Activated CD8-positive, alpha-beta T cell treated with anti-CD3 and anti-CD28 coated beads for 36 hours (primary cell): ENCODE measurements at places on chromosomes 4 and X. TPM values are rescaled to one million over a fixed set of nuclear protein-coding genes. Genes with fewer than 3 reads are reported as not detected.
A peak's percentile ranks its signal among the peaks of the same experiment; 100 is the strongest.

- DNase-seq: no peak
- H3K4me1 ChIP-seq: no peaks in the 10 kb centered on the region
- no peaks in the 10 kb centered on the region for H3K36me3 ChIP-seq
- no peak overlapping the region for H3K27ac ChIP-seq
Measured at GRCh38 chr4:155822572-155822971, 43.5 kb downstream of the ASIC5 start.

- H3K27me3 ChIP-seq: peaks cover 11% of the 10 kb centered on the region
- no peaks in the 10 kb centered on the region for H3K36me3 ChIP-seq
- DNase-seq: peak; percentile 53
- H3K27ac ChIP-seq: no peak overlapping the region
- H3K4me3 ChIP-seq: peak overlapping the region; percentile 76
Measured at GRCh38 chr4:4386296-4386735, 586 bp upstream of the NSG1 start.

DNA sequence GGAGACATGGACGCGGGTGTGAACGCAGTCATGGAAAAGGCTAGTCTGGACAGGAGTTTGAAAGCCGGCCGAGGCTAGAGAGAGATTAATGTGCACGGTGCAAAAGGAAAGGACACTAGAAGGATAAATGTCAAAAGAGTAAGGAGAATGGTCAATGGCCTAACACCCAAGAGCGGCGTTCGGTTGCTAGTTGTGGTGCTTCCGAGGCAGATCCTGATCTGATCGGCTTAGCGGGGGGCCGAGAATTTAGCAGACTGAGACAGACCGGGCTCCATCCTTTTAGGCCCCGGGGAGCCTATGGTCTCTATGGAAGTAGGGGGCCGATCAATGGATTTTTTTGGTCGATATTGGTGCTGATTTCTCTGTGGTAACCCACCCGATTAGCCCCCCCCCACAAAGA, 6.9 kb downstream of the GAGE10 start:
- no peak overlapping the region for H3K4me3 ChIP-seq
- no peak overlapping the region for H3K27ac ChIP-seq
- H3K4me1 ChIP-seq: peaks cover 21% of the 10 kb centered on the region

Gene AKAP14
- total RNA-seq: not detected

- no peak overlapping the region for H3K4me3 ChIP-seq
- DNase-seq: no peak
- peaks cover 3% of the 10 kb centered on the region for H3K4me1 ChIP-seq
- H3K27me3 ChIP-seq: no peaks in the 10 kb centered on the region
- peaks cover 2% of the 10 kb centered on the region for H3K36me3 ChIP-seq
Measured at GRCh38 chrX:2592279-2592678, 91.5 kb upstream of the DHRSX start.

DNA sequence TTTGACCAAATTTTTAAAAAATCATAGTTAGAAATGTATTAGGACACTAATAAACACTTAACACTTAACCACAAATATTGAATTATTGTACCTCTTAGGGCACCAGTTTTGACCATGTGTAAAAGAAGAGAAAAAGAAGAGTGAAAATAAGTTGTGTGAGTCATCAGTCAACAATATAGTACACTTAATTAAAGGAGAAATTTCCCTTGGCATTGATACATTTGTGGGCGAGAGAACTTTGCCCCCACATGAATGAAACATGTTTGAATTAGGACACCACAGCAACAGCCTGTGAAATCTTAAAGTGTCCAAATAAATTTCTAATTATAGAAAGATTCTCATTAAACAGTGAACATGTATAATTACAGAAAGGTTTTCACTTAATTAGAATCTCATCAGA, 1292.8 kb upstream of the TENM3 start:
- H3K27me3 ChIP-seq: no peaks in the 10 kb centered on the region
- H3K27ac ChIP-seq: no peak overlapping the region
- no peak overlapping the region for H3K4me3 ChIP-seq

GRCh38 chr4:177386278-177386815, 55.9 kb downstream of the AGA start:
- H3K27ac ChIP-seq: no peak overlapping the region
- no peak overlapping the region for H3K4me3 ChIP-seq
- peaks cover 1% of the 10 kb centered on the region for H3K27me3 ChIP-seq

- DNase-seq: no peak
- H3K27me3 ChIP-seq: peaks cover 17% of the 10 kb centered on the region
- no peaks in the 10 kb centered on the region for H3K36me3 ChIP-seq
- H3K27ac ChIP-seq: no peak overlapping the region
- H3K4me3 ChIP-seq: no peak overlapping the region
- H3K4me1 ChIP-seq: no peaks in the 10 kb centered on the region
Measured at GRCh38 chr4:185093603-185094002, 49.5 kb upstream of the SLC25A4 start.
